ENCODE measurements at places on chromosomes 5 and 9.

- no peak for DNase-seq
Observed at GRCh38 chr5:26386532-26386931, 651.9 kb downstream of the CDH9 start.

GRCh38 chr9:21777701-21778100 lies 24.7 kb upstream of the MTAP start:
- no peak for DNase-seq

- DNase-seq, result peak; percentile 90
Observed at GRCh38 chr9:81787747-81788632, 98.6 kb upstream of the TLE1 start.

- no peak for DNase-seq
Observed at GRCh38 chr9:70136632-70137031, 93.0 kb downstream of the MAMDC2 start.

GRCh38 chr5:173637340-173637739 lies 20.9 kb upstream of the BOD1 start:
- DNase-seq, result no peak

GRCh38 chr9:134887686-134888602 lies 7.3 kb downstream of the FCN2 start:
- no peak for DNase-seq

DNA sequence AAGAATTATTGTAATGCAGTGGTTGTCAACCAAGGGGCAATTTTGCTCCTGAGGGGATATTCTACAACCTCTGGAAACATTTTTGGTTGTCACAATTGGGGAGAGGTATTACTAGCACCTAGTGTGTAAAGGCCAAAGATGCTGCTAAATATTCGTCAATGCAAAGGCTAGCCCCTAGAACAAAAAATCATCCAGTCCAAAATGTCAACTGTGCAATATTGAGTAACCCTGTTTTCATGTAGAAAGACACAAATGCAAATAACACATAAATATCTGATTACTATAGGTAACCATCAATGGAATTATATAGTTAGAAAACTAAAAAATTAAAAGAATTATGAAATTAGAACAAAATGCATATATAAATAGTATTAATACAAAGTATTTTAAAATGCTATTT lies 26.1 kb downstream of the RNF145 start:
- DNase-seq, result peak; percentile 19

- DNase-seq, result no peak
Observed at GRCh38 chr5:14457476-14457875, 124.1 kb upstream of the OTULINL start.

- DNase-seq, result peak; percentile 59
Observed at GRCh38 chr5:93583768-93584595, 960 bp downstream of the NR2F1 start.

- no peak for DNase-seq
Observed at GRCh38 chr9:94153905-94154304, 69.6 kb downstream of the PTPDC1 start.

- no peak for DNase-seq
Observed at GRCh38 chr9:14511452-14511851, 181.8 kb downstream of the ZDHHC21 start.

DNA sequence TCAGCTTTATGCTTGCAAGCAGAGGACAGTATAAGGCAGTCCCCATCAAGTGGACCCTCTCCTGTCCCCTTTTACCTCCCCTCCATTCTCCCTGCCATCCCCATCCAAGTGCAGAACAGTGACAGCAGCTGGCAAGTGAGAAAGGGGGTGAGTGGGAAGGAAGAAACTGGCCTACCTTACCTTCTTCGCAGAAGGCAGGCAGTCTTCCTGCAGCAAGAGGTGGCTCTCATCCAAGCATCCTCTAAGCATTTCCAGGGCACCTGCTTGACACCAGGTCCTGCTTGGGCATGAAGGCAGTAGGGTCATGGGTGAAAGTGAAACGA lies 77.3 kb upstream of the SH3PXD2B start:
- DNase-seq, result no peak

DNA sequence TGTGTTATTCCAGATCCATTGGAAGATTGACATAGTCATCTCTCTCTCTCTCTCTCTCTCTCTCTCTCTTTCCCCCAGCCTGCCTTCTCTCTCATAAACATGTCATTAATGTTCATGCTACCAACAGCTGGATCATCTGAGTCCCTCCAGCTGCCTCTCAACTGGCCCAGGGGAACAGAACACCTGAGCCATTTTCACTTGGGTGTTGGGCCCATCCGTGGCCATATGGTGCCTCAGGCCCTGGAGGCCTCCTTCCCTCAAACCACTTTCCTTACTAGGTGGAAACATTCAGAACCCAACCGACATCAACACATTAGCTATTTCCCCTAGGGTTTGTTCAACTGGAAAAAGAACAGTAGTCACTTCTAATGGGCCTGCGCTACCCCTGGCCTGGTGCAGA lies 196.2 kb downstream of the FRMD3 start:
- no peak for DNase-seq

DNA sequence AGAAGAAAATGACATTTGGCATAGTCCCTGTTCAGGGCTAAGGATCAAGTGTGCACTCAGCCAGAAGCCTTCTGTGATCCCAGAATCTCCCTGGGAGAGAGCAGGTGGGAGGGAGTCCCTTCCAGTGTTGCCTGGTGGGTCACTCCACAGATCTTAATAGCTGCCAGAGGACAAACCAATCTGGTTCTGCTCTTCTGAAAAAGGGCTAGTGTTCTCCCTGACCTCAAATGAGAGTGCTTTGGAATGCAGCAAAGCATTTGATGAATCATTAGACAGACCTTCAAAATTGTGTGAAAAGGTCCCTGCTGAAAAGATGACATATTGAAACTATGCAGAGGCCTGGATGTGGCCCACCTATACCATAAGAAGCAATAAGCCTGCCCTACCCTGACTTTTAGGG lies 339.7 kb downstream of the TMEM232 start:
- no peak for DNase-seq

GRCh38 chr5:131373265-131373664 lies 109.4 kb downstream of the CDC42SE2 start:
- DNase-seq, result peak; percentile 94

GRCh38 chr5:39001683-39002082 lies 72.5 kb downstream of the RICTOR start:
- no peak for DNase-seq

DNA sequence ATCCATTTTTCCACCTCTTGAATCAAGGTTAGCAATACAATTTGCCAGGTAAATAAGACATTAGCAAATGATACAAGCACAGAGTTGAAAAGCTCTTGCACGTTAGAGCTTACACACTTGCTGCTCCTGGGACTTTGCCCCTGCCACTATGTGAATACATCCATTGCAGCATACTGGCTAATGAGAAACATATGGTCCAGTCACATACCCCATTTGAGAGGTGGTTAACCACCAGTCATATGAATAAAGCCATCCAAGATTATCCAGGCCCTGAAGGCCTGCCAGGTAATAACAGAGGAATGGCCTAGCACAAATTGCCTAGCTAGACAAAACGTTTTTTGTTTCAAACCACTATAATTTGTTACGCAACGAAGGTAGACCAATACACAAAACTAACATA lies 45.8 kb upstream of the FTMT start:
- no peak for DNase-seq

DNA sequence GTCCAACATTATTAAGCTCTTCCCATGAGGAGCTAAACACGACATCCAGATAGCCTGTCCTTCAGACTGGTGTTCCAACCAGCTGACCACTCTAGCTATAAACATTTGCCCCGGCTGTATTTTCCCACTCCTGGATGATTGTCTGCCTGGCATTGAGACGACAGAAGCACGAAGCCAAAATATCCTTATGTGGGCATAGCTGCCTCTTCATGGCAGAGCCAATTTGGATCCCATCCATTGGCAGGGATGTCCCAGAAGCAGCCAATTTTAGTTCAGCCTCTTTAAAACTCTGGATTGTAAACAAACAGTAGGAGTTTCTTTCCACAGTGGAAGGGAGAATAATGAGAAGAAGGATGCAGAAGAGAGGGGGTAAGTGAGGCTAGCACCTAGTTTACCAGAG lies 507.6 kb downstream of the CETN3 start:
- DNase-seq, result no peak

- DNase-seq, result peak; percentile 95
Observed at GRCh38 chr5:56494300-56494731, 261.2 kb upstream of the ANKRD55 start.

DNA sequence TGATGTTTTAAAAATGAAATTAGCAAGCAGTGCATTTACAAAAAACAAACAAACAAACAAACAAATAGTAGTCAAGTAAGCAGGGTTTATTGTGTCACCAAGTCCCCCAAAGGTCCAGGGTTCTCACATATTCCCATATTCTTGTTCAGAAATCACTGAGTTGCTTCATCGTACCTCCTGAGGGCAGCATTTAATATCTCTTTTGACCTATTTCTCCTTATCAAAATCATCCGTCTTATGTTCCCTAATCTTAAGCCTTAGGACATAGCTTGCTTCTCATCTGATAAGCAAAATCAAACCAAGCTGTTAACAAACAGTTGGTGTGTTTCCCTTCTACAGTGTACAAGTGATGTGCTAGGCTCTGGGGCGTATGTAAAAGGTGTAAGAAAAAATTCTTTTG lies 109.5 kb upstream of the MAN2A1 start:
- DNase-seq, result peak; percentile 38

GRCh38 chr5:48192-48591 lies 43.8 kb upstream of the PLEKHG4B start:
- DNase-seq, result no peak

- no peak for DNase-seq
Observed at GRCh38 chr5:179190851-179191505, 130.8 kb downstream of the ZNF354C start.

DNA sequence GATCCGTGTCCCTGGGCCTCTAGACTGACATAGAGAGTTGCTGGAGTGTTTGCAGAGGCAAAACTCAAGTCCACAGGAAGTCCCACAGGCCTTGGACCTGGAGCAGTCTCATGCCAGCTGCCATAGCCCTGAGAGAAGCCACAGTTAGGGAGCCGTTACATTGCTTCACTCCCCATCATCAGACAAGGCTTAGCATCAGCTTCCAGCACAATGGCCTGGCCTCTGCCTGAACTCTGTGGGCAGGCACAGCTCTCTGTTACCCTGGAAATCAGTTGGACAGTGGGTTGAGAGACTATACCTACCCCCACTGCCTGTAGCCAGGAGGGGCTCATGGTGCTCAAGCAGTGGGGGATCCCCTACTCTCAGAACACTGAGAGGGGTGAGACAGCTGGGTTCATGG lies 16.2 kb upstream of the C9orf72 start:
- no peak for DNase-seq

- peak; percentile 78 for DNase-seq
Observed at GRCh38 chr5:89397096-89397495, 514.1 kb upstream of the MEF2C start.

DNA sequence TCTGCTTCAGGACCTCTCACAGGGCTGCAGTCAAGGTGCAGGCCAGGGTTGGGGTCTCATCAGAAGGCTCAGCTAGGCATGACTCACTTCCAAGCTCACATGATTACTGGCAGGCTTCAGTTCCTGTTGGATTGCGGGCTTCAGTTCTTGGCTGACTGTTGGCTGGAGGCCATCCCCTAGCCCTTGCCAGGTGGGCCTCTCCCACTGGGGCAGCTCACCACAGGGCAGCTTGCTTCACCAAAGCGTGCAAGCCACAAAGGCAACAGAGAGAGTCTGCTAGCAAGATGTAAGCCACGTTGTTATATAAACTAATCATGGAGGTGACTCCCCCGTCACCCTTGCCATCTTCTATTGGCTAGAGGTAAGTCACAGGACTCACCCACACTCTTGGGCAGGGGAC lies 14.4 kb downstream of the CPLX2 start:
- DNase-seq, result no peak

DNA sequence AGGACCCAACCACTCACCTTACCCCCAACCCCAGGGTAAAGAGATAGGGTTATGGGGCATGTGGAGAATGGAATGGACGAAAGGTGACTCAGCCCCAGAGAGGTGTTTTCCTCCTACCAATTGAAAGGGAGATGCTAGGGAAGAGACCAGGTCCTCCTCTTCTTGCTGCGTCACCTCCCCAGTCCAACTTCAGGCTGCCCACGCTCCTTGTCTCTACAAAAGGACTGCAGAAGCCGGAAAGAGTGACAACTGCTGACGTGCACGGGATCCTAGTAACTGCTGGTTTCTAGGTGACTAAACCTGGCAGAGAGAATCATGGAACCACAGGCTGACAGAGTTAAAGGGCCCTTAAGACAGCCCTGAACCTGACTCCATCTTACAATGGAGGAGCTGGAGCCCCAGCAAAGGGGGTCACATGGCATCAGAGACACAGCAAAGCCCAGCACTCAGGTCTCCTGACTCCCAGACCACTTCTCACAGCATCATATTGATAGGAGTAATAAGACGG lies 2.2 kb downstream of the GPX3 start:
- DNase-seq, result no peak

GRCh38 chr5:90329911-90330310 lies 79.6 kb downstream of the CETN3 start:
- no peak for DNase-seq

GRCh38 chr5:148583421-148583965 lies 70.8 kb downstream of the HTR4 start:
- DNase-seq, result no peak

GRCh38 chr9:124216474-124217176 lies 41.1 kb upstream of the NEK6 start:
- no peak for DNase-seq

DNA sequence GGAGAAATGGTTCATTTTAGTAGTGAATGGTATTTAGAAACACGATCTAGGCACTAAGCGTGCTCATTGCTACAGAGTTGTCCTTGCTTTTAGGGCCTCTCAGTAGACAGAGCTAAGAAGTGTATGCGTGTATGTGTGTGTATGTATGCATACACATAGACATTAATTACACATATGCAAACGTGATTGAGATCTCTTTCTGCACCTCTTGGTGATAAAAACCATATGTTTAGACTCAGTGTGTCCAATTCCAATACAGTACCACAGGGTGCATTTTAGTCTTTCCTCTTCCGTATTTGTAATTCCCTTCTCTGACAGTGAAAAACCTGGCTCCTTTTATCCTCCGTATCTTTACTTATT lies 13.1 kb downstream of the TRIO start:
- no peak for DNase-seq

DNA sequence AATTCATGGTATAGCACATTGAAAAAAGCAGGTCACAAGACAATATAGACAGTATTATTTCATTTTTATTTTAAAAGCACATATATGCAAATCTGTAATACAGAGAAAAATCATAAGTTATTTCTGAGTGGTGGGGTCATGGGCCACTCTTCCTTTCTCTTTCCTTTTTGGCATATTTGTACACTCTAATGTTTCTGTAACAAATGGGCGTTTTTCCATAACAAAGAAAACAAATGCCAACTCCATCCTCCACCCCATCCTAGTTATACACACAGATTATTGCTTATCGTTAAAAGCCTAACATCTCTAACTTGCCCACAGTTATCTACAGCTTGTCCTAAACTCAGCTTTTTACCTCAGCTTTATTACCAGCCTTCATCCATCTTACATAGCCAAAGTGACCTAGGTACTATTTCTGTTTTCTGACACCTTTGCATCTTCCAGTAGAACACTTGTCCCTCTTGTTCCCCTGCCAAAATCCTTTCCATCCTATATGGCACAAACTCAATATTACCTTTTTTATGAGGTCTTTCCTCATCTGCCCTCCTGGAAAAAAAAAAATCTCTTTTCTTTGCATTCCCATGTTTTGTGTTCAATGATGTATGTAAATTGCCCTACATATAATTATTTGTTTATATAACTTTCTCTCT lies 4.1 kb downstream of the KIAA0825 start:
- no peak for DNase-seq

GRCh38 chr5:30839956-30840355 lies 353.5 kb upstream of the CDH6 start:
- no peak for DNase-seq

- DNase-seq, result no peak
Observed at GRCh38 chr5:91022518-91022917, 360.6 kb downstream of the ARRDC3 start.
